Activated CD8-positive, alpha-beta T cell treated with anti-CD3 and anti-CD28 coated beads for 36 hours (primary cell): ENCODE measurements at places on chromosomes 12 and 14.

GRCh38 chr12:68915055-68915454 is 17.9 kb downstream of the CPM start:
- DNase-seq, result no peak

DNA sequence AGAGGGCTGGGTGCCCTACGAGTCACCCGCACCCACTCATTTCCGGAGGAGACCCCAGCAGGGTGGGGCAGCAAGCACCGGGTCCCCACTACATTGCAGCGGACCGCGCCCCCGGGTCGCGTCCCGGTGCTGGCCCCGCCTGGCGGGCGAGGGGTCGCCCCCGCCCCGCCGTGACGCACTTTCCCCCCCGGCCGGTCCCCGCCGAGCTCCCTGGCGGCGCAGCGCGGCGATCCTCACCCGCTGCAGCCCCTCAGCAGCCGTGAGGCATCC is 106.1 kb downstream of the PRICKLE1 start:
- DNase-seq, result peak; percentile 24

GRCh38 chr14:45156067-45156466 is 20.3 kb downstream of the FANCM start:
- no peak for DNase-seq

DNA sequence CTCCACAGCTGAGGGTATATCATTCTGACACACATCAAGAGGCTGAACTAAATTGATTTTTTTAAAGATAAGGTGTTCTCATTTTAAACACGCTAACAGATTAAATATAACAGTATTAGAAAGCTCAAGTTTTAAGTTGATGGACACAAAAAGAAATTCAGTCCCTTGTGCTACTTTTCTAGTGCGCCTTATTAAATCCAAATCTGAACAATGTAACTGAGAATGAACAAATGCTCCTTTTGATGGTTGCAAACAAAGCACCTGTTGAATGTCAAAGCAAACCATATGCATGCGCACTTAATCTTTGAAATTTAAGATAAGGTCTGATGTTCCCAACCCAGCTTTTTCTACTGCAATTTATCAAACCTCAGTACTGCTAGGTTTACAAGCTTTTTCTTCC is 401.9 kb downstream of the PAWR start:
- no peak for DNase-seq

DNA sequence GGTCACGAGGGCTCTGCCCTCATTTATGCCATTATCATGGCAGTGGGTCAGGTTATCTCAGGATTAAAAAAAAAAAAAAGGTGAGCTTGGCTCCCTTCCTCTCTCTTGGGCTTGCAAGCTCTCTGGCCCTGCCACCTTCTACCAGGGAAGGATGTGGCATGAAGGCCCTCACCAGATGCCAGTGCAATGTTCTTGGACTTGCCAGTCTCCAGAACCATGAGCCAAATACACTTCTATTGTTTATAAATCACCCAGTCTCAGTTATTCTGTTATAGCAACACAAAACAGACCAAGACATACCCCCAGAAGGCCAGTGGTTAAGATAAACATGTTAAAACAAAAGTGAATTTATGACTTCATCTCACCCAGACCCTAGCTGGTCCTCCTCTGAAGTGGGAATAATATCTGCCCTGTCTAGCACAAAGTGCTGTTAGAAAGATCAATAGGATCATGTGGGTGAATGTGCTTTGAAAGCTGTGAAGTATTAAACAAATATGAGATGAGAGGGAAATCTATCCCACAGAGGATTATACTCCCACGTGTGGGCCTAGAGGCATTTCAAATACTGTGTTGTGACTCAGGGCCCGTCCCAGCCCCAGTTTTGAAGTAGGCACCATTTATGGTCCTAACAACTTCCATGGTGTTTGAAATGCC is 88.6 kb downstream of the NINJ2 start:
- peak; percentile 29 for DNase-seq

DNA sequence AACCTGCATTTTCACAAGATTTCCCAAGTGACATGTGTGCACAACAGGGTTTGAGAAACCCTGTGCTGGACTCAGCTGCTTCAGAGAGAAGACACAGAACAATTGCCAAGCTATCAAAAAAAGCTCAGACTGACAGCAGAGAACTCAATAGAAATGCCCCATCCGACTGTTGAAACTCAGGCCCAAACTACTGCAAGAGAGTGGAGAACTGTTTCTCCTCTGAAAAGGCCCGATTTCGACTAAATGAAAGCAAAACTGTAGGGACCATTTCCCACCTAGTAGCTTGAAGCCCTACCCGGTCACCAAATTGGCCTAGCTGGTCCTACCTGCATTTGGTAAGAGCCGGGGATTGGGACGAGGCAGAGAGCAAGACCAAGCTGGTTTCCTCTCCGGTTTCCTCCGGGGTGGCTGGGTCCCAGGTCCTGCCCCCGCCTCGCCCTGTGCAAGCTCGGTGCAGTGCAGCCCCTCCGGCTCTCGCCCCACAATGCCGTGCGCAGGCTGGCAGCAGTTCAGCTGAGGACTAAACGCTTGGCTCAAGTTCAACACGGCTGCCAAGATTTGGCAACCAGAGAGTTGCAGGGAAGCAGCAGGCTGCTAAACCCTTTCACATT is 1180.6 kb downstream of the VRK1 start:
- DNase-seq, result peak; percentile 89

GRCh38 chr12:19304149-19304750 is 135.0 kb upstream of the AEBP2 start:
- DNase-seq, result no peak

GRCh38 chr14:54633076-54633475 is 66.1 kb downstream of the SAMD4A start:
- no peak for DNase-seq

- DNase-seq, result no peak
Measured at GRCh38 chr12:95380997-95381786, 92.8 kb upstream of the METAP2 start.

DNA sequence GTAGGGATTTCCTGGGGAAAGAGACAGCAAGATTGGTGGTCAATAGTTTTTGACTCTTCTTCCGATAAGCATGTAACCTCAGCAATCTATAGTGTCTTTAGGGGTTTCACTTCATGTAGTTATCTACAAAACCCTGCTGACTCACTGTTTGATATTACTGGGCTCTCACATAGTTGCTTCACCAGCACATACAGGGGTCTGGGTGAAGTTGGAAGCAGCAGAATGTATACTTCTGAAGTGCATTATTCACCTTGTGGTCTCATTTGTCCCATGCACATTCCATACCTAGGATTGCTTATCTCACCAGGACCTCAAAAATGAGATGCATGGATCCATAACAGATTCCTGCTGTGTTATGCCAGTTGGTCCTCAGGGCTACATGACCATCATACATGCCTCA is 280.0 kb downstream of the LRIG3 start:
- no peak for DNase-seq

DNA sequence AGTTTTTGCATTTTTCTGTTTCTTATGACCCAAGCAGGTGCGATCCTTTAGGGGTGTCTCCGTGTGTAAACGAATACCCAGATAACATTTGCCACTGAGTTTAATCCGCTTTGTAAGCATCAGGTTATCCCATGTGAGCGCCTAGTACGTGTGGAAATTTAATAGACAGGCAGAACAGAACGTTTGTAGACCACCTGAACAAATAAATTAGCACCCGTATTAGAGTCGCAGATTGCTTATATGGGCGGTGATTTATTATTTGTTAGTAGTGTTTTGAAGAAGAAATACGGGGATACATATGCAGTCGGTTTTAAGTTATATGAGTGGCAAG is 325 bp downstream of the C12orf60 start:
- no peak for DNase-seq

DNA sequence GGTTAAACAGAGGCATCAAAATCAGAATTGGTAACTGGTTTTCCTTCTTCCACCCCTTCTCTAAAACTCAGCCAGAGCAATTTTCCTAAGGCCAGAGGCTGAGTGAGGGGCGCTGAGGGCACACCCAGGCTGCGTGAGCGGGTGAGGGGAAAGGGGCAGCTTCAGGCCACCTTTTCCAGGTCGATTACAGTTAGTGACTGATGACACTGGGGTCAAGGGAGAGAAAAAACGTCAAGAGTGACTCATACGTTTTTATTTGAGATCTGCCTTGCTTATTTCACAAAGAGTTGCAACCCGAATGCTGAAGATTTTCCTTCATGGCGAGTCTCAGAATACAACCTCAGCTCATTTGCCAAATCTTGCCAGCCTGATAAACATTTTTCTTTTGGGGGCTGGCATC is 46.7 kb upstream of the EVL start:
- no peak for DNase-seq

DNA sequence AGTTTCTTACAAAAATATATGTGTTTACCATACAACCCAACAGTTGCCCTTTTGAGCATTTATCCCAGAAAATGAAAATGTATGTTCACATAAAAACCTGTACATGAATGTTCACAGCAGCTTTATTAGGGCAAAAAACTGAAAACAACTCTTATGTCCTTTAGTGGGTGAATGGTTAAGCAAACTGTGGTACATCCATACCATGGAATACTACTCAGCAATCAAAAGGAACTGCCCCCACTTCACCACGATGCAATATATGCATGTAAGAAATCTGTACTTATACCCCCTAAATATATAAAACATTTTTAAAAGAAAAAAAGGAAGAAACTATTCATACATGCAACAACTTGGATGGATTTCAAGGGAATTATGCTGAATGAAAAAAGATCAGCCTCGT is 6.7 kb upstream of the NEK9 start:
- DNase-seq, result no peak

GRCh38 chr12:47766502-47767215 is 6.4 kb upstream of the SLC48A1 start:
- no peak for DNase-seq

DNA sequence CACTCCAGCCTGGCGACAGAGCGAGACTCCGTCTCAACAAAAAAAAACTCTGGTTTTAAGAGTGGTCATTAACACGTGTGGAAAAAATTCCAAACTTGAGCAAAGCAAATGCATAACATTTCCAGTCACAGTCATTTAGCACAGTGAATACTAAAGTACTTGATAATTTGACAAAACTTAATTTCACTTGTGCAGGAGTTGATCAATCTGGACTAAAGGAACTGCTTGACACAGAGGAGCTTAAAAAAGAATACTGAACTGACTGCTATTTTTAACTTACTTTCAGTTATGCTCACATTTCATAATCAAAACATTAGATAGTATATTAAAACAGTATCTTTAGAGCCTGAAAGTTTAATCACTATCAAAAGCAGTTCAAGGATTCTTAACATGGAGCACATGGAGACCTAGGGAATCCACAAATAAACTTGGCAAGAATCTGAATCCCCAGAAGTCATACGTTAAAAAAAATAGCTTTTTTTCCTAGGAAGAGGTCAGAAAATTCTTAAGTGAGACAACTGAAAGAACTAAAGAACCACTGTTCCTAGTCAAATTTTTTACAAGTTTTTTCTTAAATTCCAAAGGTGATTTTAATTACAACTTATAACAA is 7.4 kb downstream of the UBE2N start:
- no peak for DNase-seq

DNA sequence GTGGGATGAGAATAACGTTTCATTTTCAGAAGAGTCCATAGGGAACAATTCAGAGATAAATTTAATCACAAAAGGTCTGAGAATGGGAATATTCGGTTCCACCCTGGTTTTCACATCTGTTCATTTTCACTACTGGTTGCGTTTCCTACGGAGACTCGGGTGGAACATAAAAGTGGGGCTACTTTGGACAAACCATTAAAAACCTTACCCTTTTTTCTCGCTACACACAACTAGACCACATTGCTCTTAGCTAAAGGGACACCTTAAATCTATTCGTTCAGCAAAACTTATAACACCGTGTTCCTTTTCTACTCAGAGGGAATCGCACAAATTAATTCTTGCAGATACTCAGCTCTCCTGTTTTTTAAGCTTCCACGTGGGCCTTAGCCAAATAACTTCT is 1.0 kb upstream of the SUDS3 start:
- no peak for DNase-seq

DNA sequence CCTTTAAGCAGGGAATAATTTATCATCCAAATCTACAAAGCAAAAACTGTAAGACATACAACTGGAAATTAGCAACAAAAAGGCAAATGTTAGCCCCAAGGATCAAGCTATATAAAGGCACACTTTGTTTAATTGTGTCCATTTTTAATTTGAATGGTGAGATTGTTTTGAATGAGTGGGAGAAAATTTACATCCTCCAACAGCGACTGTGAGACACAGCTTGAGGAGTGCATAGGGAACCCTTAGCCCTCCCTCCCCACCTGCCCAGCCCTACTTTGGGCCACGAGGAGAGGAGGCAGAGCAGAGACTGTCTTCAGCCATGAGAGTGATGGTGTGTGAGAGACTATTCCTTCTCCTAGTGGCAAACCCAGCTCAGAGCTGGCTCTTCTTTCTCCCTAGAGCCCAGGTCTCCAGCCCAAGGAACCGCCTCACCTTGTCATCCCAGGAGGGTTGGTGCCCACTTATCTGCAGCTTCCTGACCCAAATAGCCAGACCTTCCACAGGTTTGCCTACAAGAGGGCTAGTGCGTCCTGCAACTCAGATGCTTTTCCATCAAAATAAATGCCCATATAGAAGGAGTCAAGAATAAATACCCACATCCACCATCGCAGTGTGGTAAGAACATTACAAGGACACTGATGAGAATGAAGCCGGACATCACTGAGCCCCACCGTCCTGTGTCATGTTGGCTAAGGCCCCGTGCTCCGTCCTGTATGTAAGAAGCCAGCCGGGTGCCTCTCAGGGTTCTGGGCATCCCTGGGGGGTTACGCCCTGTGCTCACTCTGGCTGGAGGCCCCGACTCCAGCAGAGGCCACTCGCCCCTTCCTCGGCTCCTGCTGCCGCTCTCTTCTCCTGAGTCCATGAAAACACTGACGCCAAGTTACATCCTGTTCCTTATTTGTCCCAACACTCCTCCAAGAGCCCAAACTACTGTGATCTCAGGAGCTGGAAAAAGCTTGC is 36.4 kb upstream of the C14orf180 start:
- DNase-seq, result no peak

GRCh38 chr14:77790566-77791224 is 9.2 kb upstream of the ADCK1 start:
- DNase-seq, result no peak

DNA sequence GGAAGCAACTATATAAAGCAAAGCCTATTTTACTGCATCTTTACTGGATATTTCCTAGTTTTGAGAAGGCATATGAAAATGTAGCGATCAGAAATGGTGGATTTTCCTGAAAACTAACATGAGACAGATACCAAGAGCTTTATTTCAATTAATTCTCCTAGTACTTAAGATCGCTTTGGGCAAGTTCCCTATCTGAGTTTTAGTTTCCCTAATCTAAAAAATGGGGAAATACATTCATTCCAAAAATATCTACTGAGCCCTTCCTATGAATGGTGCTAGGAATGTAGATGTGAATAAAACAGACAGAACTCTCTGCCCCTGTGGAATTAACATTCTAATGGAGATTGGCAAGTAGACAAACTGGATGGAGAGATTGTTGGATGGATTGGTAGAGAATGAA is 8.4 kb downstream of the CATSPERB start:
- no peak for DNase-seq

- peak; percentile 87 for DNase-seq
Measured at GRCh38 chr12:51827925-51828818, 20.3 kb downstream of the FIGNL2 start.

- peak; percentile 66 for DNase-seq
Measured at GRCh38 chr12:4251216-4251891, 22.2 kb upstream of the CCND2 start.
